ENCODE measurements at places on chromosomes 12 and 14.
A peak's percentile ranks its signal among the peaks of the same experiment; 100 is the strongest.

DNA sequence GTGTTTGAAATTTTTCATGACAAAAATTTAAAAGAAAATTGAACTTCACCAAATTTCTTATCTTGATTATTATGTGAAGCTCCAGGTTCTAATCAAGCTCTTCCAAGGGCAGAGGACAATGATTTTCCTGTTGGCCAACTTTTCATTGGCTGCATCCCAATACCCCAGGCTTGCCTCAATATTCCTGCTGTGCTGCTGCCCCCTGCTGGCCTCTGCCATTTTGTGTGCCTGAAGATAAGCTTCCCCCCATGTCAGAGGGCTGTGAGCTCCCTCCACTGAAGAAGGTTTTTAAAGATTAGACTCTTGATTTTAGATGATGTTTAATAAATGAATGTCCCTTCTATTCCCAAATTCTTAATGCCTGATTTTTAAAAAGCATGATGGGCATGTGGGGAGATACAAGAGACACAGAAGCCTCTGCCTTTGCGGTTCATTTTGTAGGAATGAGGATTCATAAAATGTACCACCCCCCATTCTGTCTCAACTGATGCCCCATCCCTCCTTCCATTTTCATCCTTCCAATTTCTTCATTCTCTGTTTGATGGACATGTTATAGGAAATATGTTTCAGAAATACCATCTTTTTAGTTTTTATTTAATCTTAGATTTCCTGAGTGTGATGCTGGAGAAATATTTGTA, 76.7 kb upstream of the RGS6 start:
- DNase-seq: peak; percentile 76

DNA sequence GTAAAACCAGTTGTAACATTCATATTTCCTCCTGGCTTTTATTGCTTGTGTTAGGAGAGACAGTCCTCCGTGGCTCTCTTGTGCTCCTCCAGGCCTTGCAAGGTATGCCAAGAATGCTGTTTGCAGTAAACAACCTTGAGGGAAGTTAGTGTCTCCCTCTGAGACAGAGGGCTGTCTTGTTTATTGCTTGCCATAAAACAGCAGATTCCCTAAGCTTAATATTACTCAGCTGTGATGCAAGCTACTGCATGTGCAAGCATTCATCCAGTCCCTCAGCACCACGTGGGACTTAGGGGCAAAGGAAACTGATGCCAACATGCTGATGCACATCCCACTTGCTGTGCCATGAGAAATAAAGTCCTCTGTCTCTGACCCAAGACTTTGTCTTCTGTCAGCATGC, 6.6 kb downstream of the POMT2 start:
- no peak for DNase-seq

- DNase-seq: no peak
Observed at GRCh38 chr12:68631227-68631626, 20.5 kb downstream of the RAP1B start.

DNA sequence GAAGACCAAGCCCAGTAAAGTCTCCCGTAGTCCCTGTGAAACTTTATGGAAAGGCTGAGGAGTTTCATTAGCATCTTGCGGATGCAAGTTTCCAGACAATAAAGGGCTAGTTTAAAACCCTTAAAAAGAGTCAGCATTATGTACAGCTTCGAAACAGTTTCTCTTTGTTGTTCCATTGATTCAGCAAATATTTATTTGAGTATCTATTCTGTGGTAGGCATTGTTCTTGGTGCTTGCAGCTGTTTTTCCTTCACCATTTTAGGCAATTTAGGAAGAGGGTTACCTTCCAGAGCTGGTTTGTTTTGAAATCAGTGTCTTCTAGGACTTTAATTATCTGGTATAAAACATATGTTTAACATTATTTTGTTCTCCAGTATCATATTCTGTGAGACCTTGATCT, 1.5 kb downstream of the SLIRP start:
- no peak for DNase-seq

- no peak for DNase-seq
Observed at GRCh38 chr12:122872815-122873361, 23.0 kb downstream of the VPS37B start.

DNA sequence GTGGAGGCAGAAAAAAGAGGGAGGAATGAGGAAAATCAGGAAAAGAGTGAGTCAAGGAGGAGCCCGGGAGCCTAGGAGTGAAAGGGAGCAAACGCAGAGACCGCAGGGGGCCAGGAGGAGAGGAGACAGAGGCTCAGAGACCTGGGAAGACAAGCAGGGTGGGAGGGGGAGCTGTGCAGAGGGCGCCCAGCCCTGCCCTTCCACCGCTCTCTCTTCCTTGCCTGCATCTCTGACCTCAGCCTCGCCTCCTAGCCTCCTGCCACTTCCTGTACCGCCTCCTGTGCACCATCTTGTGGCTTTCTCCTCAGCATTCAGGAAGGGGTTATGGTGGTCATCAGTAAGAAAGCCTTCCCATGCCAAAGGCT, 1.3 kb downstream of the CLSTN3 start:
- no peak for DNase-seq
